ENCODE measurements at places on chromosomes 12 and 14.

- no peak for DNase-seq
Observed at GRCh38 chr14:89252887-89253532, 164.0 kb downstream of the FOXN3 start.

DNA sequence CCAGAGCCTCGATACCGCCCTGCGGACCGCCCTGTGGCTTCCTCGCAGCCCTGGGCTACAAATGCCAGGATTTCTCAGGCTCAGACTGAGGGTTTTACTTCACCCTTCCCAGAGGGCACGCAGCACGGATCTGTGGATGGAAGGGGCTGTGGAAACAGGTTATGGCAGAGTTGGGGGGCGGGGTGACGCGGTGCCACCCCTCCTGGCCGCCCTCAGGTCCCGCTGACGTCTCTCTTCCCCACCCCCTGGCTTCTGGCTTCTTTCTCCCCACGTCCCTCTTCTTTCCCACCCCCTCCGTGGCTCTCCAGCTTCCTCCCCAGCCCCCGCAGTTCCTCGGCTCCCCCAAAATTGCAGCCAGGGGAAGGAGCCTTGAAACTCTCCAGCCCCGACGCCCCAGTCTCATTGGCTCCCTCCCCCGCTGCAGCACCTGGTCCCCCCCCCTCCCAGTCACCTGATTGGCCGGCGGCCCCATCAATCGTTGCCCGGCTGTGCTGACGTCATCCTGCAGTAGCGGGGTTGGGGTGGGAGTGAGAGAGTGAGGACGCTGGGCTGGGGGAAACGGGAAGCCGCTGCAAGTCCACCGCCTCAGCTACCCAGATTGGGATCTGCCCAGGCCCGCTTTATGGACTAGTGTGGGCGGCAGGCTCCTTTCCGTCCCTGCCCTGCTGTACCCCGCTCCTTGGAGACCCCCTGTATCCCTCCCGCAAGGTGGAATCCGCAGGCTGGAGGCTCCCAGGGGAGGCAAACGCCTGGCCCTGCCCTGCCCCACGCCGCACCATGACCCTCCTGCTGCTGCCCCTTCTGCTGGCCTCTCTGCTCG lies at the start of gene CLSTN3:
TSS of gene CLSTN3 (plus strand) at position 500 of the 820 bp plus-strand sequence. CDS start at position 778, 278 bp downstream.
- DNase-seq: no peak

GRCh38 chr12:25319233-25319984 lies 68.7 kb upstream of the KRAS start:
- no peak for DNase-seq

DNA sequence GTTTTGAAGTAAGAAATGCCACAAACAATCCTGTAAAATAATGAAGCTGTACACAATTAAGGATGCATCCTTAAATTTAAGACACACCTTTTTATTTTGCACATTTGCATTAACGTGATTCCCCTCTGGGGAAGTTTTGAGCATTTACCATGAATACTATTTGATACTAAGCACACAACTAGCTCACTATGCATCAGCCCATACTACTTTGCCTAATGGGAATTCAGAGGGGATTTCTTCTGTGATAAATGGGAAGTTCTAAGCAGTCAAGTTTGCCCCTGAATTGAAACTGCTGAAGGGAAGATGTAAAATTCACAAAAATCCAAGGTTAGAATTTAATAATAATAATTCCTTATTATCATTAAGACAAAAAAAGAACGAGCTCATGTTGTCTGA lies 27.4 kb downstream of the SINHCAF start:
- DNase-seq: no peak

- no peak for DNase-seq
Observed at GRCh38 chr12:95257541-95257940, 39.9 kb downstream of the VEZT start.

GRCh38 chr14:102779084-102779462 lies 1.8 kb downstream of the TRAF3 start:
- DNase-seq: no peak

GRCh38 chr12:88793096-88793495 lies 212.8 kb upstream of the KITLG start:
- DNase-seq: no peak

DNA sequence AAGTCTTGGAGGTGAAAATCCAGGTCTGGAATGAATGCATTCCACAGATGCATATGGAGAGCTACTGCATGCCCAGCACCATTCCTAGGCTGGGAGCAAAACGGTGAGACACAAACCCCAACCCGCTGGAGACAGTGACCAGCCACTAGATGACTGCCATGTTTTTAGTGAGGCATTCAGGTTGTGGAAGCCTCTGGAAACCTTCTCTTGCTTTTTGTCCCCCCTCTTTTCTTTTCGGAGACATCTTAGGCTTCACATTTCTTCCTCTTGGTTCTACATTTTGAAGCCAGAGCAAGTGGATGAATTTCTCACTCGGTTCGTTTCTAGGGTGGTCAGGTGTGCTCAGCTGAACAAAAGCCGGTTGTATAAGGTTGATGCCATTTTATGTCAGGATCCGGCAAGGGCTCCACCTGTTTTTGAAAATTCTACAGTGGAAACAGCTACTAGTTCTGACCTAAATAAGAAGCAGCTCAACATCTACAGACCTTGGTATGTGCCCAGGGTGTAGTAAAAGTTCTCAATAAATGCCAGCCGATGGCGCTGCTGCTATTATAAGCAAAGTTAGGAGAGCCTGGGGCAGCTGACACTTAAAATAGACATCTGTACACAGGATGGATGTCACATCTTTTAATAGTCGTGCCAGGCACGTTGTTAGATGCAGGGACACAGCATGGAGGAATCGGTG lies 1.8 kb upstream of the ZNF839 start:
- no peak for DNase-seq

DNA sequence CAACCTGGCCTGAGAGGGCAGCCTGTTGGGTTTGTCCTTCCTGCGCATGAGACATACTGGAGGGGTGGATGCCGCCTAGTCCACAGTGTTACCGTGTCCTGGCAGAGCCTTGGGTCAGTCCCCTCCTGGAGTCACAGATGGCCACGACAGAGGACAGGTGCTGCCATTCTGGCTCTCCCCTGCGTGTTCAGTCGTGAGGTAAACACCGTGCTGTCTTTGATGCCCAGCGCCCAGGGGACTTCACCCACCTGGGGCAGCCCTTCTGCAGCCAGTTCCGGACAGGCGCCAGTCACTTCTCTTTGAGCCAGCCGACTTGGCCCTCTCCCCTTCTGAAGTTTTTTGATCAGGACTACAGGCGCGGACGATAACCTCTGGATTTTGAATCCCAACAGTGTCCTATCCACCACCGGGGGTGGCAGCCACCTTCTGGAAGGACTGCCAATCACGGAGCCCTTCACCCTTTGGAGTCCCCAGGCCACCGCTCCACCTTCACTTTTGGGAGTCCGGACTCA lies 933.0 kb downstream of the DIO2 start:
- DNase-seq: no peak

GRCh38 chr14:102008891-102009290 lies 44.5 kb downstream of the DYNC1H1 start:
- no peak for DNase-seq

DNA sequence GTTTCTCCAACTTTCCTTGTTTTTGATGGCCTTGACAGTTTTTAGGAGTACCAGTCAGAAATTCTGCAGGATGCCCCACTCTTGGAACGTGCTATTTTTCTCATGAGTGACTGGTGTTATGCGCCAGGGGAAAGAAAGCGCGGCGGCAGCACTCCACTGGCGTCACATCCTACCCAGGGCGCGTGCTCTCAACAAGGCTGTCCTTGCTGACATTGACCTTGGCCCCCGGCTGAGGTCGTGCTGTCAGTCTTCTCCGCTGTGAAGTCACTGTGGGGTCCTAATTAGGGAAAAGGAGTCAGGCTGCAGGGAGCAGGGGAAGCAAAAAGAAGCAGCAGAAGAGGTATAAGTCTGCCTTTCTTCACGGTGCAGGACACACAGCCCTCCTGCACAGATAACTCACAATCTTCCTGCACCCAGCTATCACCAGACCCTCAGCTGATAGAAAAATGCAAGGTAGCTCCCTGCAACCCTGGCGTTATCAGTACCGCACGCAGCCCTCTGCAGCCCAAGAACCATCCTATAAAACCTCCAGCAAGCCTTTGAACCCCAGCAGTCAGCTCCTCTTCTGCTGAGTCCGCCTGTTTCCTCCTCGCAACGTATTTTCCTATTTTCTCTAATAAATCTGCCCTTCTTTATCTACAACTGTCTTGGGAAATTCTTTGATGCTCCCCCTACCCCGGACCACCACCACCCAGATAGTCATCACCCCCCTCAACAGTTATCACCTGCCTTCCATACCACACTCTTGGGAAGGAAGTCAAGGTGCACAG lies 48.0 kb upstream of the C14orf180 start:
- no peak for DNase-seq

DNA sequence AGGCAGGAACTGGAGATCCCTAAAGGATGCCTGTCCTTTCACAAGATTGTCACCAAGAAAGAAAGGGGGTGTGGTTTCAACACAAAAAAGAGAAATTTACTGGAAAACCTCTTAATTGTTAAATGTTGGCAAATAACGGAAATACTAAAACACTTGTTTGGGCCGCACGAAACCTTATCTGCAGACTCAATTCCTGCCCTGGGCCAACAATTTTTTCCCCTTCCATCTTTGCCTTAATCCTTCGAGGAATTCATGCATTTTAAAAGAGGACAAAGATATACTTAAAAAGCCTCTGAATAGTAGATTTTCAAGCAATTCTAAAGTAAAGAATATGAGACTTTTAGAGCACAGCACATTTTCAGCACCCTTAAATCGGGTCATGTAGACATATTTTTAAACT lies 366.2 kb downstream of the DUSP6 start:
- no peak for DNase-seq

DNA sequence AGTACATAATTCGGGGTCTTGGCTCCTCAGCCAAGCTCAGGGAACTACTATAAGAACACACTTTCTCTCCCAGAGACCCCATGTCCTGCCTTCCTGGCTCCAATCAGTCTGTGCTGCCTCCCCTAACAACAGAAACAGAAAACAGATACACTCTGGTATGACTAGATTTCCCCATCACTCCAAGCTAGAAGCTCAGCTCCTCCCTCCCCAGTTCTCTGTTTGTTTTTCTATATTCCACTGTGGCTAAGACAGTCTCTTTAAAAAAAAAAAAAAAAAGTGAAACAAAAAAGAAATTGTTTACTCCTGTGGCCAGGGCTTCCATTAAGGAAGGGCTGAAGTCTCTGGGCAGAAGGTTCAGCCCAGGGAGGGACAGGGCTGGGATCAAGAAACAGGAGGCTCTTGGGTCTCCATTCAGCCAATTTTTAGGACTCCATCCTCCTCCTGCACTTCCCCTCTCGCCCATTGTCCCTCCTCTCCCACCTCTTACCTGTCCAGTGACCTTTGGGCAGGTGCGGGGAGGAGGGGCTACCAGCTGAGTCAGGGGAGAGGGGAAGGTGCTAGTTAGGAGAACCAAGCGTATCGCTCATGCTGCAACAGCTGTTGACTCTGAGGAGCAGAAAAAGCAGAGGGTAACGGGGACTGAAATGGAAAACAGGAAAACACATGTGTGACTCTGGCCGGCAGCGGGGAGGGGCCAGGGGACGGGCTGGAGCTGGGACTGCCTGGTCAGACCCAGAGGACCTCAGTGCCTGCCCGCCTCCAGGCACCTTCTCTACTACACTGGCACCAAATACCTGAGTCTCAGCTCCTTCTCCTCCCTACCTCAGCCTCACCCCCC lies 4.1 kb upstream of the SLC7A7 start:
- no peak for DNase-seq

DNA sequence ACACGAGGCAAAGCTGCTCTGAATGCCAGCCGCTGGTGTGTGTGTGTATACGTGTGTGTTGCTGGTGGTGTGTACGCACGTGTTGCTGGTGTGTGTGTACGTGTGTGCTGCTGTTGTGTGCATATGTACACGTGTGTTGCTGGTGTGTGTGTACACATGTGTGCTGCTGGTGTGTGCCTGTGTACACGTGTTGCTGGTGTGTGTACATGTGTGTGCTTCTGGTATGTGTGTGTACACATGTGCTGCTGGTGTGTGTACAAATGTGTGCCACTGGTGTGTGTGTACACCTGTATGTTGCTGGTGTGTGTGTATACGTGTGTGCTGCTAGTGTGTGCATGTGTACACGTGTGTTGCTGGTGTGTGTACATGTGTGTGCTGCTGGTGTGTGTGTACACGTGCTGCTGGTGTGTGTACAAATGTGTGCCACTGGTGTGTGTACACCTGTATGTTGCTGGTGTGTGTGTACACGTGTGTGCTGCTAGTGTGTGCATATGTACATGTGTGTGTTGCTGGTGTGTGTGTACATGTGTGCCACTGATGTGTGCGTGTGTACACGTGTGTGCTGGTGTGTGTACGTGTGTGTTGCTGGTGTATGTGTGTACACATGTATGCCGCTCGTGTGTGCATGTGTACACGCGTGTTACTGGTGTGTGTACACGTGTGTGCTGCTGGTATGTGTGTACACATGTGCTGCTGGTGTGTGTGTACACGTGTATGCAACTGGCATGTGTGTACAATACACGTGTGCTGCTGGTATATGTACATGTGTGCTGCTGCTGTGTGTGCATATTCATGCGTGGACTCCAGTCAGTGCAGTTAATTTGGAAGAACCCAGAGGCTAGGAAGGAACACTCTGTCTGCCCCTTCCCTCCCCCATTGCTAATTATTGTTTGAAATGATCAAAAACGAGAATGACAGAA lies 47.2 kb downstream of the CACNA2D4 start:
- no peak for DNase-seq

DNA sequence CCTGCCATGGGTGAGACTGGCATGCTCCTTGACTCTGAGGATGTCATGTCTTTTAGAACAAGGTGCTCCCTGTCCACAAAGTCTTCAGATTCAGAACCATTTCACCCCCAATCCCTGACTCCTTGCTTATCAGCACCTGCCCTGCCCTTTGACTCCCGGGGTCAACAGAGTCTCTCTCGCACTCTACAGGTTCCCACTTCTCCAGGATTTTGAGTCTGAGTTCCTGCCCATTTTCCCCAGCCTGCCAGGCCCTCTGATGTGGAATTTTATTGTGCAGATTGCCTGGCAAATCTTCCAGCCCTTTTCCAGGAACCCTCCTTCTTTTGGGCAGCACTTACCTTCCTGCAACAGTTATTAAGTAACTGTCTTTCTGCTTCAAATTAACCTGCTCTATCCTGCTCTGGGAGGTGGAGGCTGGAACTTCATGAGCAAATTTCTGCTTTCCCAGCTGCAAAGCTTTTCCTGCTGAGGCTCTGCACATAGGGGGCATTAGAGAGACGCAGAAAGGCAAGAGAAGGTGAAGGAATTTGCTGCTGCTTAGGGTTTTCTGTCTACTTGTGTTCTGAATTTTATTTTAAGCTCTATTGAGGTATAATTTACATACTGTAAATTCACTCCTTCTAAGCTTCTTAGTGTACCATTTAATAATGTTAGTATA lies 259.1 kb downstream of the PCNX1 start:
- no peak for DNase-seq

DNA sequence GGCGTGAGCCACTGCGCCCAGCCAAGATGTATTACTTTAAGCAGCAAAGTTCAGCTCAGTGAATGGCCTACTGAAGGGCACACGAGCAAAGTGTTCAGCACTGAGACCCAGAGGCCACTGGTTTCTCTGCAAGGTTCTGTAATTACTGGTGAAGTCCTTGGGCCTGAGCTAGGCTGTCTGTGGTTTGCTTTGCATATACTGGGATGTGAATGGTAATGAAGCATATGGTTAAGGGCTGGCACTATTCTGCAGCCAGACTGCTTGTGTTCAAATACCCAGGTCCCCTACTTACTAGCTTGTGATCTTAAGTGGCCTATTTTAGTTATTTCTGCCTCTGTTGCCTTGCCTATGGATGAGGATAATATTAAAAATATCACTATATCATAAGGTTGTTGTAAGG lies 72.0 kb downstream of the LLPH start:
- no peak for DNase-seq

- peak; percentile 4 for DNase-seq
Observed at GRCh38 chr12:50637870-50638481, 125.9 kb upstream of the ATF1 start.
